ENCODE measurements at places on chromosomes 3 and 15.

DNA sequence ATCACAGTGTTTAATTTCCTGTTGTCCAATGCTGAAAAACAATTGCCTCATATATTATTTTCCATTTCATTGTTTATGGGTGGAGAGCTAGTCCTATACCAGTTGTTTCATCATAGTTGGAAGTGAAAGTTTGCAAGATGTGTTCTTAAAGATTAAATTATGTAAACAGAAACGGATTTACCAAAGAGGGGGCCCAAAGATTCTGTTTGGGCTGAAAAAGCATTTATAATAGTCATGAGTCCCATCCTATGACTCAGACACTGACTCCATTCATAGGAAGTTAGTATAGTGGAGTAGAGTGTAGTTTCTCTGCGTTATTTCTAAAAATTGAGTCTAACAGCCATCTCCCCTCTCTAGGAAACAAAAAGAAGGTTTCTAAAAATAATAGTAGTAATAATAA lies 24.3 kb downstream of the NFKBIZ start:
- DNase-seq = no peak

GRCh38 chr3:191414732-191415131 lies 46.2 kb upstream of the PYDC2 start:
- DNase-seq = no peak

DNA sequence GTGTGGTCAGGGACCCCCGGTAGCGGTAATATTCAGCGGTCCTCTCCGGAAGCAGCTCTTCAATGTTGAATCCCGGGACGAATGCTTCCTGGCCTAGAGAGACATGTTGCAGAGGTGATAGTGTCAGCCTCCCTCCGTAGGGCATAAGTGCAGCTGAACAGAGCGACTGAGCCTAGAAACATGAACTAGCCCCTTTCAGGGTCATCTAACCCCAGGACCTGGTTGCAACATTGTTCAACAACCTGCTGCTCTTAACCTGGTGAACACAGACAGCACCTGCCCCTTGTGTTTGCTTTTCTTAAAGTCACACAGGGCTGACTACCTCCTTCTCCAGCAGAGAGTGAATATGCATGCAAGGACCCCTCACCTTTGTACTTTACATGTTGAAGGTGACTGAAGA lies 41.3 kb downstream of the CA12 start:
- DNase-seq = no peak

GRCh38 chr3:4520033-4520816 lies 27.1 kb downstream of the ITPR1 start:
- DNase-seq = no peak

GRCh38 chr3:74642876-74643275 lies 28.4 kb upstream of the CNTN3 start:
- DNase-seq = no peak
